ENCODE measurements at places on chromosomes 3 and 15.

GRCh38 chr3:27688053-27688452, 34.1 kb downstream of the EOMES start:
- DNase-seq, result no peak

- peak; percentile 63 for DNase-seq
Measured at GRCh38 chr15:65916664-65917406, 47.5 kb downstream of the RAB11A start.

GRCh38 chr3:9168241-9168741, 81.2 kb downstream of the SRGAP3 start:
- no peak for DNase-seq

GRCh38 chr3:23258110-23258509, 55.0 kb downstream of the UBE2E2 start:
- no peak for DNase-seq

Data from right kidney (tissue), 9 donors.